ENCODE measurements at places on chromosomes 1 and 21.

DNA sequence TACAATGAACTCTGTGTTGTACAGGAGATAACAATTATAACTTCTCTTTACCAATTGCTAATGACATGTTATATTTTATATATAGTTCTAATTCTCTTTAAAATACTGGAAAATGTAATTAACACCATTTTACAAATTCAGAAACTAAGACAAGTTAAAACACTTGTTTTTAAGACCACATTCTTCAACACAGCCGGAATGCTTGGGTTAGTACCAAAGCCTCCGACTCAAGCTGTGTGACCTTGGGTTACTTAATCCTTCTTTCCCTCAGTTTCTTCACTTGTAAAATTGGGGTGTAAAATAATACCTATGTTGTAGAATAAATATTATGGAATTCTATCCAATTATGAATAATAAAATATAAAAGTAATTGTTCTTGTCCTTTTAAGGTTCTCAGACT lies 378.7 kb downstream of the USH2A start:
- DNase-seq, result no peak

GRCh38 chr1:906600-907420 lies 16.9 kb upstream of the SAMD11 start:
- peak; percentile 75 for DNase-seq

DNA sequence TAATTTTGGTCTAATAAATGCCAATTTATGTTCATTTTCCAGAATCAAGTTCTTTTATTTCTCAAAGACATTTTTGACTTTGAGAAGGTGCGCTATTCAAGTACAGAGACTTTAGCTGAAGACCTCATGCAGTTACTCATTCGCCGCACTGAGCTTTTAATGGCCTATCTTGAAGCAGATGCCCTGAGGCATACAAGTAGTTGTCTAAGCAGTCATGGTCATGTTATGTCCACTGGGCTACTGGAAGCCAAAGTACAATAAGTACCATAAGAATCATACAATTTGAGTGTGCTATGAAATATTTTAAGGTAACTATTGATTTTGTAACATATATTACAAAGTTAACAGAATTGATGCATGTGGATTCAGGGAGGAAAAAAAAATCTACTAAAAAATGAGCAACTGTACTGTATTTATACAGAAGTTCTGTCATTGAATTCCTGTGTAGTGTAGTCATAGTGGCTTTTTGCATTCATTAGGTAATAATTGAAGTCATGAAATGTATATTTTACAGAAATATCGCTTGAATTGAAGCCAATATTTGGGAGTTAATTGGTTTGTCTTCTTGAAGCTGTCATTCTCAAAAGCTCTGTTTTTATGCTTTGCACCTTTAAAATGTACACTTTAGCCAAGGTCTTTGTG lies 13.5 kb upstream of the NEXN start:
- DNase-seq, result peak; percentile 98

DNA sequence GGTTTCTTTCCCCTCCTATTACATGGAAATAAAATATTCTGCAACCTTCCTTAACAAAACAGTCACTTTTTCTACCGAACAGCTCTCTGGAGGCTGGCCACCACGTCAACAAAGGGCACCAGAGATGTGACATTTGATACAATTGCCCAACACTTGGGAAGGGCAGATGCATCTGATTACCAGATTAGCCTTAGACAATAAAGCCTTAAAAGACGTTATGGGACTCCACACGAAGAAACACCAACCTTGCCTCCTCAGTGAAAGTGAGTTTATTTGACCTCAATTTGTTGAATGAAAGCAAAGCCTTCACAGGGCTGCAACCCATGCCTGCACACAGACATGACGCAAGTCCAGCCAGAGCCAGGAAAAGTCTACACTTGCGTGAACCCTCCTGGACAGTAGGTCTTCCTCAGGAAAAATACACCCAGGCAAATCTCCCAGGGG lies 136.1 kb downstream of the TGFBR3 start:
- no peak for DNase-seq

GRCh38 chr1:46131093-46131492 lies 1.3 kb downstream of the PIK3R3 start:
- peak; percentile 37 for DNase-seq

GRCh38 chr1:37323486-37324377 lies 150.6 kb upstream of the ZC3H12A start:
- DNase-seq, result peak; percentile 30

GRCh38 chr1:102628109-102628613 lies 480.2 kb downstream of the COL11A1 start:
- peak; percentile 5 for DNase-seq
